ENCODE measurements at places on chromosomes 1 and 21.

DNA sequence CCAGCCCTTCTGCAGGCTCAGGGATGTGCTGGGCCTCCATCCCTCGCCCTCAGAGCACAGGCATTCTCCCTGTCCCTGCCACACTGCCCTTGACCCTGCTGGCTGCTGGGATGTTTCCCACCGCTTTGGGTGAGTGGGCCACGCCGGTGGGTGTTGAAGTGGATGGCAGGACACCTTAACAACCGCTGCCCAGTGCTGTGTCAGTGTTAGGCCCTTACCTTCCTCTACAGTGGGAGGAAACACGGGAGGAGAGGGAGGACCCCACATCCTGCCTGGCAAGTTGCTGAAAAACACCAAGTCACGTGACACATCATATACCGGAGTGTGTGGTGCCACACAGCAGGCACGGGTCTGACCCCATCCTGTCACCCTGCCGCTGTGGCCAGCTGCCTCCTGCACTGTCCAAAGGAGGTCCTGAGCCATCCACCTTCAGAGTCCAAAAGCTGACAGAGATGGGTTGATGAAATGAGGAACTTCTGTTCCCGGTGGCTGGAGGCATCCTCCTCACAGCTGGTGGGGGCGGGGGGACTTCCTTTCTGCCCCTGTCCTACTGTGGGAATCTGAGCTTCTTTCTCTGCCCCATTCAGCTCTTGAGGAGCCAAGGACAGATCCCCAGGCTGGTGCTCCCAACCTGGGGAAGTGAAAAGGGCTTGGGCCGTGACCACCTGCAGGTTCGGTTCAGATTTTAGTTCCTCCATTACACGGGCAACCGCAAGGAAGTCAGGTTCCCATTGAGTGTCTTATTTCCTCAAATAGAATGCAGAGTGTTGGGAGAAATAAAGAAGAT lies 3.2 kb upstream of the THEMIS2 start:
- no peak for DNase-seq

DNA sequence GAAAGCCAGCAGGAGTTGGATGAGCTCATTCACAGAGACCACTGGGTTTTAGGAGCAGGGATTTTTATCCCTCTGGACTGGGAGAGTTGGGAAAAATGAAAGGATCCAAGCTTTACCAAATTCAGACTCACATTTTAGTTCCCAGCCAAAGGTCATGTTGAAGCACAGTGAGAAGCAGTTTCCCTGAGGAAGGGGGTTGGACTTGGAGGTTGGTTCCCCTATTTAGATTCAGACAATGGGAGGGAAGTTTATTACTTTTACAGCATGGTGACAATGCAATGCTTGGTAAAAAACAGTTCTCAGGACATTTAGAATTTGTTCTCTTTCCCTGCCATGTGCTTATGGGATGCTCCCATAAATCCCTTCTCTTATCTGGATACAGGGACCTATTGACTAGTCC lies 57.3 kb upstream of the ZNF648 start:
- no peak for DNase-seq

DNA sequence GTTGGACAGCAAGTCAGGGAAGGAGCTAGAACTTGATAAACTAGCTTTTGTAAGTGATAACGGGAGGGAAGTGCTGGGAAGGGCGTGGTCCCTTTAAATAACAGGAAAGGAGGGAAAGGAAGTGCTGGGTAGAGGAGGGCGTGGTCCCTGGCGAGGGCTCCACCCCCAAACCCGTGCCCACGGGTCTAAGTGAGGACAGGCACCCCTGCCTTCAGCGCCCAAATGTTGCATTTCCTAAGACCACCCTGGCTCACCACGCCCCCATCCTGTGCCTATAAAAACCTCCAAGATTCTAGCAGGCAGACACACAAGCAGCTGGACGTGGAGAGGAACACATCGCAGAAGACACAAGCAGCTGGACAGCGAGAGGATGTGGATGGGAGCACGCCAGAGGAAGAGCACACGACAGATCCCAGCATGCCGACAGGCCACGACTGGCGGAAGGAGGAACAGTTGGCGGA lies 58.5 kb downstream of the PALMD start:
- no peak for DNase-seq

DNA sequence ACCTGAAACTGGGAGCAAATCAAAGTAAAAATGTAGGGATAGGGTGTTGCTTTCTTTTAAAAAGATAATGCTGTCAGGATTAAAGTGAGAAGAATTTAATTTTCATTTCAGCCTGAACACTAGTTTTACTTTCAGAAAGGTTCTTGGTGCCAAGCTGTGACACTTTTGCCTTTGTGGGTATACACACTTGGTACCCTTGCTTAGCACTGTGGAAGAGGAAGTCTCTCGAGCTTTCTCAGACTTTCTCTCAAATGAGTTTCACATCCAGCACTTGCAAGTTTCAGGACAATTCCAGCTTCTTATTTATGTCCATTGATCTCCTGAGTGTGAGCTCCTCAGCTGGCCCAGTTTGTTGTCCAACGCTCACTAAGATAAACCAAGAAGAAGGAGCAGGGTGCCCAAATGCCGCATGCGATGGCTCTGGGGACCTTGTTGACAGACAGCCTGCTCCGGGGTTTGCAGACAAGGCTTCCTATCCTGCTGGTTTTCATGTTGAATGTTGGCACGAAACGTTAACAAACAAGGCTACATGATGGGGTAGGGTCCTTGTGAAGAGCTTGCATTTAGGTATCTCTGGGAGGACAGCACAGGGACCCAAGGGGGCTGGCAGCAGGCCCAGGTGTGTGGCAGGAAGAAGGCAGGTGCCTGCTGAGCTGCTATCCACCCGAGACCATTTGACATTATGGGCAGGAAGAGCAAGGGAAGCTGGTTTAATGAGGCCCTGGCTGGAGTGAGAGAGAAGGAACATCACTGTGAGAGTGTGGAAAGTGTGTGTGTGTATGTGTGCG lies 79.7 kb downstream of the POFUT2 start:
- DNase-seq = no peak

GRCh38 chr1:154170547-154171222 lies 15.8 kb upstream of the NUP210L start:
- DNase-seq = no peak

- no peak for DNase-seq
Observed at GRCh38 chr1:222892137-222892769, 77.4 kb downstream of the DISP1 start.

DNA sequence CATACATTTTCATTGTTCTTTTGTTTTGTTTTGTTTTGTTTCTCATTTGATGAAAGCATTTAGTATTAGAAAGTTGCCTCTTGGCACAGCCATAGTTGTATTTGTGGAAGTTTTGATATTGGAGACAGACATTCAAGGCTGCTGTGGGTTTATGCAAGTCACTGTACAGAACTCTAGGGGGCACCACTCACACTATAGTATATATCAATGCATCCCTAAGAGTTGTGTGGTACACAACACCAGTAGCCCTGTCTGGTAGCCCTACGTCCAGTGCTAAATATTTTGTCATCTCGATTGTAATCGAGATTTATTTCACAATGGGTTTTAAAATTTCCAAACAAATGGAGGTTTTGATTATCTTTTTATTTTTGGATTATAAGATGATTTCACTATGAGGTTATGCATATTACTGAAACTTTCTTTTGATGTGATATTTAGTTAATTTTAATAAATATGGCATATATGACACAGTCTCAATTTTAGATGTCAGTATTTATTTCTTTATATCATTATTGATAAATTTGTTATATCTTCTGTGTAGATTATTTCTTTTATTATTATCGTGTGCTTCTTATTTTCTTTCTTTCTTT lies 112.2 kb downstream of the NR5A2 start:
- DNase-seq = no peak
